Cardiac fibroblast (primary cell): ENCODE measurements at places on chromosomes 4 and X.

GRCh38 chr4:31005037-31005436 is 284.9 kb downstream of the PCDH7 start:
- DNase-seq = no peak

DNA sequence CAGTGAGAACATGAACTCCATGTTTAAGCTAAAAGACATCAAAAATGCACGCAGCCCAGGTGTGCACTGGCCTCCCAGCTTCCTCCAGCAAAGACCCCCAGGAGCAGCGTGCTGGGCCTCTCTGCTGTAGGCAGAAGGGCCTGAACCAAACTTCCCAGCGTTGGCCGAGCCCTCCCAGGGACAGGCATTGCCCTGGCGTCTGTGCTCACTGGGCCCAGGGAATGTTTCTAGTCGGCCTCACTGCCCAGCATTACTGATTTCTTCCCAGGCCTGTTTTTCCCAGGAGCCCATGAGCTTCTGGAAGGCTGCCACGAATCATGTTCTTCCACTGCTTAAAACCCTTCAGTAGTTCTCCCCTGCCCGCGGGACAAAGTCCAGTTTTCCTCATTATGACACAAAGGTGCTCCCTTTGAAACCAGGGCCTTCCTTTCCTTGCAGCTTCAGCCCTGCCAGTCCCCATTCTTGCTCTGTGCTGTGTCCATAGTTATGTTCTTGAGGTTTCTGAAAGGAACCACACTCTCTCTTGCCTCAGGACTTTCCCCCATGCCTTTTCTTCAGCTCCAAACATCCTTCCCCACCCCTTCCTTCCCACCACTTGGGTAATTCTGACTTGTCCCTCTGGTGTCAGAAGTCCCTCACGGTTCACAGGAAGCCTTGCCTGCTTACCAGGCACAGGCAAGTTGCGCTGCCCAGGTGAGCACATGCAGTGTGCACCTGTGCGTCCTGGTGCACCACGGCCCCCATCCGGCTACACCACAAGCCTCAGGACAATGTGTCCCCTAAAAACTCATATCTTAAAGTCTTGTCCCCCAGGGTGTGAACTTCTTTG is 93.4 kb upstream of the ENPP6 start:
- DNase-seq = no peak

GRCh38 chrX:12790885-12791256 is 341 bp upstream of the PRPS2 start:
- no peak for DNase-seq

GRCh38 chrX:6184900-6185515 is 43.7 kb downstream of the NLGN4X start:
- DNase-seq = peak; percentile 0

DNA sequence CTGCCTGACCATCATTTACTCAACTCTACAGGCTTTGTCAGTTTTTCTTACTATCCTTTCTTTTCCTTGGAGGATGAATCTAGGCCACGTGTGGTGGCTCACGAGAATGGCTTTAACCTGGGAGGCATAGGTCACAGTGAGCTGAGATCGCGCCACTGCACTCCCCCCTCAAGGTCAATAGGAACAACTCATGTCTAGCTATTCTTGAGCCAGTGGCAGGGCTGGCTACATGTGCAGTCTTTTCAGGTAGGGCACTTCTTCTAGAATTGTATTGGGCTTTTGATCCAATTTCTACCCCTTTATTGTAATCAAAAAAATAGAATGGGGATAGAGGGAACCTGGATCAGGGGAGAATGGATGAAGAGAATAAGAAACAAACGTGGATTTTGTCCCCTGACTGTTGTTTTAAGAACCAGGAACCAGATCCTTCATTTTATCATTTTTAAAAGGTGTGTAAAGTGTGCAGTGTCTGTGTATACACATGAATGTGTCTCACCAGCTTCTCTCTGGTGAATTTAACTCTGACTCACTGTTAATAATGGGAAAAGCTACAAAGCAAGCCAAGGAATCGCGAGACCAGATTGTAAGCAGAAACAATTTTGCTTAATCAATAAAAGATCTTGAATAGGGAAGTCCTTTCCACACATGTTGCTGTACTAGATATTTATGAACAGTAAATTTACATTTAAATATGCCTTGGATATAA is 283.9 kb upstream of the GPC4 start:
- no peak for DNase-seq

GRCh38 chr4:141771889-141772830 is 135.8 kb downstream of the IL15 start:
- DNase-seq = no peak

DNA sequence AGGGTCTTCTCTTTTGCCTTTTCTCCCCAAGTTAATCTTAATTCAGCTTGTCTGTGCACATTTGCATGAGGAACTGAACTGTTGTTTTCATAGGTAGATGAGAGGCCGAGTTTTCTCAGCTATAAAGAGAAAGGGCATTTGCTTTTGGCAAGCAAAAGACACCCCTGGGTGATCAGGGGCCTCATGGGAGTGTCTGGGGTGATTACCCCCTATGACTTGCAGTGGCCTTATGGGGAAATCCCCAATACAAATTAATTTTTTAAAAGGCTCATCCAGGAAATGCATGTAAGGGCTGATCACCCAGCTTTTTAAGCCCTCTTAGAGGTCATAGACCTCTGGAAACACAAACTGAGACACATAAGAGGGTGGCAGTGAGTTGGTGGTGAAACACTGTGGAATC is 56.4 kb upstream of the HMX1 start:
- no peak for DNase-seq

- DNase-seq = no peak
Observed at GRCh38 chr4:181581983-181582382, 661.2 kb upstream of the TENM3 start.

DNA sequence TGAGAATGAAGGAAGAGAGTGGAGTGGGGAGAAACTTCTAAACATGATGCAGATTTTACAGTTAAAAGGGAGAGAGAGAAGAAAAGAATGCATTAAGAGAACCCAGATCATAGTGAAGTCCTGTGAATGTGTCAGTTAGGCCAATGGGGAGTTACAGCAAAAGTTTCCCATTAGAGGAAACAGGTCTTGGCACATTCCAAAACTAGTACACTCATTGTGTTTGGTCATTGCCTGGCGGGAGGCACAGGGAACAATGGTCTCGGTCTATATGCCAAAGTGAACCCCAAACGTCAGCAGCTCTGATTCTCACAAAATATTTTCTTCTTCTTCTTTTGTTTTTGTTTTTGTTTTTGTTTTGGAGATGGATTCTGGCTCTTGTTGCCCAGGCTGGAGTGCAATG is 284.5 kb upstream of the CTSO start:
- no peak for DNase-seq

DNA sequence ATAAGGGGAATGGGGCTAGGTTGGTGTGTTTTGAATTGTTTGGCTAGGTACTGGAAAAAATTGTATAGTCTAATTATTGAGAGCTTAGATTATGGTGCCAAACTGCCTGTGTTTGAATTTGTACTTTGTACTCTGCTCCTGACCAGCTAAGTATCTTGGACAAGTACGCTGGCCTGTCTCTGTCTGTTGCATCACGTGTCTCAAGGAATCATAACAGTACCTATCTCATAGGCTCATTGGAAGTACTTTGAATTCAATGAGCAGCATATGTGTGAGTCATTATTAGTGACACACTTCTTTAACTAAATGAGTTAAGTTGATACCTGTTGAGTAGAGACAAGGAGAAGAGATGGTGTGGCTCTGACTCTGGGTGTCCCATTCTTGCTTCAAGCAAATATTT is 69.5 kb upstream of the MND1 start:
- no peak for DNase-seq

- no peak for DNase-seq
Observed at GRCh38 chrX:98432413-98432812, 1548.7 kb downstream of the RPA4 start.

DNA sequence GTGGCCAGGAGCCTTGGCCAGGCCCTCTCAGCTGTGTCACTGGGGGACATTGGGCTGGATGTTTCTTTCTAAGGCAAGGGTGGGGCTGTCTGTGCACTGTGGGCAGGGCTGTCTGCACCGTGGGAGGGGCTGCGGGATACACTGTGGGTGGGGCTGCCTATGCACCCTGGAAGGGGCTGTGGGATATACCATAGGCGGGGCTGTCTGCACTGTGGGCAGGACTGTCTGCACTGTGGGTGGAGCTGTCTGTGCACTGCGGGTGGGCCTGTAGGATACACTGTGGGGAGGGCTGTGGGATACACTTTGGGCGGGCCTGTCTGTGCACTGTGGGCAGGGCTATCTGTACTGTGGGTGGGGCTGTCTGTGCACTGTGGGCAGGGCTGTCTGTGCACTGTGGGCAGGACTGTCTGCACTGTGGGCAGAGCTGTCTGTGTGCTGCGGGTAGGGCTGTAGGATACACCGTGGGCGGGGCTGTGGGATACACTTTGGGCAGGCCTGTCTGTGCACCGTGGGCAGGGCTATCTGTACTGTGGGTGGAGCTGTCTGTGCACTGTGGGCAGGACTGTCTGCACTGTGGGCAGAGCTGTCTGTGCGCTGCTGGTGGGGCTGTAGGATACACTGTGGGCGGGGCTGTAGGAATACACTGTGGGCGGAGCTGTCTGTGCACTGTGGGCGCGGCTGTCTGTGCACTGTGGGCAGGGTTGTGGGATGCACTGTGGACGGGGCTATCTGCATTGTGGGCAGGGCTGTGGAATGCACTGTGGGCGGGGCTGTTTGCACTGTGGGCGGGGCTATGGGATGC is 31.1 kb downstream of the ACOX3 start:
- peak; percentile 26 for DNase-seq

DNA sequence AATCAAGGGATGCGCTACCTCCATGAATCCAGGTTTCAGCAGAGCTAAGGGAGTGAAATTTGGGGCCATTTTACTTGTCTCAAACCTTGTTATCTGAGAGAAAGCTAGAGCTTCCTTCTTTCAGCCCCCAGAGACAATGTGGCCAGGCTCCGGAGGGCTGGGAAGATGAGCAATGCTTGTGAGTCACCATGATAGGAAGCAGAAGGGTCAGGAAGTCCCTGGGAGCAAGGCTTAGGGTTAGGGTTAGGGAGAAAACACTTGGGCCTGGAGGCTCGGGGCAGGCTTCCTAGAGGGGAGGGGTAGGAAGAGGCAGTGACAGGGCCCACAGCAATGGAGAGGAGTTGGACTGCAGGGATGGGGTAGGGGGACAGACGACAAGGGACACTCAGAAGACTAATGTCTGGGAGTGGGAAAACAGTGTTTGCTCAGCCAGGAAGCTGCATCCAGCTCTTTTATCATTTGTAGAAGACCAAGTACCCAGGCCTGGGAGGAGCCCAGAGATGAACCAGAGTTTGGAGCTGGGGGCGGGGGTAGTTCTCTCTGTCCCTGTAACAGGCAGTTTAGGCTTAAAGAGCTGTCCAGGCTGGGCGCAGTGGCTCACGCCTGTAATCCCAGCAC is 16.4 kb upstream of the PORCN start:
- DNase-seq = peak; percentile 26

GRCh38 chr4:141630854-141631253 is 5.5 kb upstream of the IL15 start:
- DNase-seq = no peak

- DNase-seq = no peak
Observed at GRCh38 chr4:157706155-157706554, 466.7 kb downstream of the GASK1B start.

DNA sequence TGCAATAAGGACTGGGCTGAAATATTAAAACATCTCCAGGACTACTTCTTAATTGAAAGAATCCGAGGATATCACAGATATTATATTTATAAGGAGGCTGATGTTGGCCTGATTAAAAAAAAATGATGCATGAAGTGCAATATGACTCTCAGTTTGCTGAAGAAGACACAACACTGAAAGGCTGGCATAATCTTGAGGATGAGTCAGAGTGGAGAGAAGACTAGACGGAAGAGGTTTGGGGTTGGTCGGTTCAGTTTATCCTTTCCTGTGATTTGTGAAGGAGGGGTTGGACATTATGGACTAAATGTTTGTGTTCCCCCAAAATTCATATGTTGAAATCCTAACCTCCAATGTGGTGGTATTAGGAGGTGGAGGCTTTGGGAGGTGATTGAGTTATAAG is 170.3 kb downstream of the CORIN start:
- no peak for DNase-seq

DNA sequence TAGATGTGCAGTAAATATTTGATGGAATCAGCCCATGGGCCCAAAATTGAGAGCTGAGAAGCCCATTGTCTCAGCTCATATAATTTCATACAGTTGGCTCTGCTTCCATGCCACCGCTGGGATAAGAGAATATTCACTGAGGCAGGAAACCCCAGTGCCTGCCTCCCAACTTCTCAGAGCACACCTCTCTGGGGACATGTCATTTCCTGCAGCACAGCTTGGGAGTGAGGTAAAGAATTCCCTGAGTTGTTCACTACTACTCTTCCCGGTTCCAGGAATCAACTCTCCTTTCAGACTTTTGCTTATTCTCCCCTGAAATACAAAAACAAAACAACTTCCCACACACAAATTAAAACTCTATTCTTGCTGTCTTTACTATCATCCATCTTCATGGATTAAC is 389.3 kb downstream of the MAPK10 start:
- DNase-seq = peak; percentile 34

DNA sequence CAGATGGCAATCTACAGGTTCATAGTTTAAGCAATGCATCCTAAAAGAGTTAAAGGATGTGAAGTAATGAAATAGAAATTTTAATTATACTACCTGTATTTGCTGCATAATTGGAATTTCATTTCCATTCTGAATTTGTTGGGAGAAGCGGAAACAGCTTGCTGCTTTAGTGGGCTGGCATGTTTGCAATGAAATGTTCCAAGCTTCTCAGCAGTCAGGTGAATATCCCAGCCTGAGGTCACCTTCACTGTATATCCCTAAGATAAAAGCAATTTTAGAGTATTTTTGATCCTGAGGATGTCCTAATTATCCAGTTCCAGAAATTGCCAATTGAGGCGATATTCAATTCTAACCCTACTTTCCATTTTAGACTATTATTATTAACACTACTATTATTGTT is 136.1 kb upstream of the ARSJ start:
- no peak for DNase-seq

DNA sequence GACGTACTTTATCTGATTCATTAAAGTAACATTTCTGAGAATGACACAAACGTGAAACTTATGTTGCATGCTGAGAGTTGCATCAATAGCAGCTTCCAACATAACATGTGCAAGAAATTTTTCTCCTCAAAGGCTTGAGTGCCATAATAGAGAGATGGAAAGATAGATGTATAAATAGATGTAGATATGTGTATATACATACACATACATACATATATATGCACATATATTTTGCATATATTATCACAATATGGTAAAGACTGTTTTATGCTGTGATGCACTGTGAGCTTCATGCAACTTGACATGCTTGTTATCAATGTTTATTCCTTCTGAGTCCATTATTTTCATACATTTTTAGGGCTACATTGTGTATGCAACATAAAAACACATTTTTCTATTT is 270.6 kb upstream of the GALNTL6 start:
- no peak for DNase-seq

- peak; percentile 76 for DNase-seq
Observed at GRCh38 chr4:7910263-7910896, 29.3 kb downstream of the AFAP1 start.

- DNase-seq = no peak
Observed at GRCh38 chr4:138646383-138646782, 369.2 kb upstream of the NOCT start.

DNA sequence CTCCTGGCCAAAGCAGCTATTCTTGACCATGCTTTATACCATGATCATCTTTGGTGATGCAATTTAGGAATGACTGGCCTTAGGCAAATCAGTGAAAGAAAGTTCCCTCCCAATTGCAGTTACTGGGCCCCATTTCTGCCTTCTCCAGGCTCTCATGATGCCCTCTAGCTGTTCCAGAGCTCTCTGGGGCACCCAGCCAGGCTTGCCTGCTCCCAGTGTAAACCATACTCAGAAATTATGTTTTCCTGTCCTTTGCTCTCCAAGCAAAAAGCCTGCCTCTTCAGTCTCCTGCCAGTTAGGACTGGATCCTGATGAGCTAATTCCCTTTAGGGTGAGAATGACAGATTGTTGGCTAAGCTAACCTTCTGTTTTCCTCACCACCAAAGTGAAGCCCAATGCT is 85.3 kb upstream of the RBPJ start:
- peak; percentile 69 for DNase-seq
